ENCODE measurements at places on chromosomes 2 and 18. TPM values are rescaled to one million over a fixed set of nuclear protein-coding genes. Genes with fewer than 3 reads are reported as not detected.
A peak's percentile ranks its signal among the peaks of the same experiment; 100 is the strongest.

CCDC85A gene
- 1.6 TPM for polyA plus RNA-seq

IL1A gene
- polyA plus RNA-seq: 0.14 TPM

KHK gene
- polyA plus RNA-seq: 52.2 TPM

DNA sequence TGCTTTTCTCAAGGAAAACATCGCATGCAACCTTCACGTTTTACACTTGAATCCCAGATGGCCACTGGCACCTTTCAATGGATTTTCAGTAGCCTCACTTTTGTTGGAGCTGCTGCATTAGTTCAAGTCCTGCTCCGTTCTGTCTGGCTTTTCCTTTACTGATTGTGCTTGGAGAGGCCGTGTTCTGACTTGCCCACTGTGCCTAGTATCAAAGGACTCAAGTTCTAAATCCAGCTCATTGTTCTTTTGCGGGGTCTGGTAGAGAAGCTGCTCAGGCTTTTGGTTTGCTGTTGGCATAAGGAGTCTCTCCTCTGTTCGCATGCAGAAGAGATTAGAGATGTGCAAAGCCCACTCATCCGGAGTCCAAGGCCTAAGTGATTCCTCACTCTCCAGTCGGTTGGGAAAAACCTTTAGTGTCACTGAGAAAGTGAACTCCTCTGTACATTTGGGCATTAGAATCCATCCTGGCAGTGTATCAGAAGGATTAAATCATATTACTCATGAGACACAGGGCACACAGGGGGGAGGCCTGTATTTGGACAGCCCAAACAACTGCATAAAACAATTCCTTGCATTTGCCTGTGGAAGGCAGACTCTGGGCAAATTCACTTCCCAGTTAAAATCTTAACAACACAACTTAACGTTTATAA lies 69.7 kb downstream of the NCK2 start:
- no peak for DNase-seq

DNA sequence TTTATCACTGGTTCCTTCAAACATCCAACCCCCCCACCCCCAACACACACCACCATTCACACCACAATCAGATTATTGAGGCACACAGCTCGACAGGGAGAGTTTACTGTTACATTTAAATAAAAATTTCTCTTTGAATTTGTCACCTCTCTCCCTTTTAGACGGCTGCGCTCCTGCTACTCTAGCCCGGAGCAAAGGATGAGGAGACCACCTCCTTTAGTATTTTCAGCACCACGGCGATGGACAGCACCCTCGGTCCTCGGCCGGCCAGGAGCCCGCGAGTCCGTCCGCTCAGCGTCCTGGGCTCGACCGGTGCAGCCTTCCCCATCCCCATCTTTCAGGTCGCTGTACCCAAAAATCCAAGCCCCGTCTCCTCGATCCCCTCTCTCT lies 892 bp downstream of the CELF4 start:
- peak; percentile 72 for DNase-seq

GRCh38 chr2:224145751-224146355 lies 106.8 kb upstream of the SERPINE2 start:
- no peak for DNase-seq

All from left renal cortex interstitium (tissue), 4 donors.